ENCODE measurements at places on chromosomes 4 and X.
A peak's percentile ranks its signal among the peaks of the same experiment; 100 is the strongest.

GRCh38 chr4:107951551-107951950 is 20.2 kb downstream of the CYP2U1 start:
- DNase-seq: no peak

DNA sequence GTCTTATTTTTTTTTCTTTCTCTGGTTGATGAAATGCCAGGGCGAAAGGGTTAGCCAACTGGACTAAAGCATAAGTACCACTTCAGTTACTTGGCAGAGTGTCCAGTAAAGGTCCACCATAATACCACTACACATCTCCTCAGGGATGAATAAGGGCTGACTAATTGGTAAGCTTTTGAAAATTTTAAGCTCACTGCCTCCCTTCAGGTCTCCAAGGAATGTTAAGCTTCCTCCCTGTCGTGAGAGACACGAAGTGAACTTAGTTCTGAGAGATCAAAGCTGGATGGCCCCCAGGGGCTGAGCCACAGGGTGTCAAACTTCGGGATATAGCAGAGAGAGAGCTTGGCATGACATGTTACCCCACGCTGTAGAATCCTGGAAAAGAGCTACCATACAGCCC is 111.4 kb downstream of the VSIG4 start:
- DNase-seq: no peak

- no peak for DNase-seq
These were observed 588 bp downstream of the ART3 start for GRCh38 chr4:76074993-76075600.

DNA sequence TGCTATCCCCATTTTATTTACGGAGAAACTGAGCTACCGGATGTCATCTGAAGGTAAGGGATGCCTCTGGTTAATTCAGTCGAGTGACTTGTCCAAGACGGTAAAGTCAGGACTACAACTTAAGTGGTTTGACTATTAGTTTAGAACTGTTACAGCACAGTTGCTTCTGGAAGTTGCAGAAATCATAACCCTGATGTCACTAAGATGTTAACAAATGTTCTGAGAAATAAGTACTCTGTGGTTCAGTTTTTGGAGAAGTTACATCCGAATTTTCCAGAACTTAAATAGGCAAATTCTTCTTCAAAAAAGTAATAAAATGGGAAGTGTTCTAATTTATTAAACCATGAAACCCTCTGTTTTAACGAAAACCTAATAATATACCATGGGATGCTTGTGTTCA is 3.1 kb downstream of the PPA2 start:
- DNase-seq: no peak

- DNase-seq: no peak
These were observed 15.4 kb downstream of the PLK4 start for GRCh38 chr4:127896069-127896468.

- DNase-seq: no peak
These were observed 163.0 kb downstream of the FAM13A start for GRCh38 chr4:88893961-88894360.

DNA sequence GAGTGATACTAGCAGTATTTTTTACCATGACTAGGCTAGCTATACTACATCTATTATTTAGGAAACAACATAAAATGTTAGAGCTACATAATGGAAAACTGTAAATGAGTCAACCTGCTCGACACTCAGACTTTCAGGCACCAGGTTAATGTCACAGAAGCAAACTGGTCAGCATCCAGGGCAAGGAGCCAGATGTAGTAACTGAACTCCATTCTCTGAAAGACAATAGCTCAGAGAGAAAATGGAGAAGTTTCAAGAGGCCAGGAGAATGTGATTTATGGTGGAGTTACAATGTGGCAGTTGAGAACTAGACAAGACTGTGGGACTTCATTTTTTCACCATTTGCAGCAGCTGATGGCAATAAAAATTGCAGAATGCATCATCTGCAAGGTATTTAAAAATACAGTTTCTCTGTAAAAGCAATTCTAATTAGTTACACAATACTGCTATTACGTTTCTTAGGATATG is 342.7 kb upstream of the PABPC4L start:
- DNase-seq: no peak

DNA sequence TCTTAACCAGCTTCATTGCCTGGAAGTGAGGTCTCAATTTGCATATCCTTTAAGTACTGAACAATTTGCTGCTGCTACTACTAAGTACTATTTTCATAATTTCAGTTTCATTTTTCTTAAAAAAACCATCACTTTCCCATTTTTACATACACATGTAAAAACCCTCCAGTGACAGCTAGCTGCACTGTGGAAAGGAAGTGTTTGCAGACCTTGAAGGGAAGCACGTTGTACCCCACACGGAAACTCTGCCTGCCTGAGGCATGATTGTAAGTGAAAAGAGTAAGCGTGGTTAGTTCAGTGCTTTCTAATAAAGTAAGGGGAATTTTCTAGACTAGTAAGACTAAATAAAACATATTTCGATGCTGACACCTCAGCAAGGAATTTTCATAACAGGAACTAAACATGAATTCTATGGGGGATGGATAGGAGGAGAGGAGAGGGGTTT is 103.6 kb downstream of the RAPGEF2 start:
- peak; percentile 48 for DNase-seq

DNA sequence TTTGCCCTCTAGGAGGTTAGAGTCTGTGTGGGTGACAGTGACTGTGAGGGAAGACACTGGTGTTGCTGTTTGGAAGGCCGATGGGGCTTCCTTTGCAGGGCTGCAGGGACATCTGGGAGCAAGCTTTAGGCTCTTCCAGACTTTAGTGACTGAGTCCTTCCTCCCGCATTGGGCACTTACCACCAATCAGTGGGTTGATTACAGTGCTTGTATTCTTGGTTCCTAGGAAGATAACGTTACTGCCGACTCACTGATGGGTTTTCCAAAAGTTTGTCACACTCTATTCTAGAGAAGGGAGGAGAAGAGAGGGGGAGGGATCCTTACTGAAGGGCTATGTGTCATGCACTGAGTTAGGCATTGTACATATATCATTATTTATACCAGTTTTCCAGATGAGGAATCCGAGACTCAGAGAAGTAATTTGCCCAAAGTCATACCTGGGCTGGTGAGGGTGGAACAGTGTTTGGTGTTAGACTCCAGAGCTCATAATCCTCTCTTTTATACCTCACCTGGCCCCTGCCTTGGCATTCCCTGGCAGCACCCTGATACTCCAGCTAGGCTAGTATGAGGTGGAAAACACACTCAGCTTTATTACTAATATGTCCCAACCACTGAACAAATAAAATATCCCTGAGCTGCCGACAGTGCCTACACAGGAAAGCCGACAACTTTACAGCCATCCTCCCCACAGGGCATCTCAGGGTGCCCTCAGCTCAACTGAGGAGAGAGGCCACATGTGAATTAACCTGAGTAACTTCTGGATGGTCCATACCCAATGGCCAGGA is 3.8 kb downstream of the CHST7 start:
- no peak for DNase-seq

DNA sequence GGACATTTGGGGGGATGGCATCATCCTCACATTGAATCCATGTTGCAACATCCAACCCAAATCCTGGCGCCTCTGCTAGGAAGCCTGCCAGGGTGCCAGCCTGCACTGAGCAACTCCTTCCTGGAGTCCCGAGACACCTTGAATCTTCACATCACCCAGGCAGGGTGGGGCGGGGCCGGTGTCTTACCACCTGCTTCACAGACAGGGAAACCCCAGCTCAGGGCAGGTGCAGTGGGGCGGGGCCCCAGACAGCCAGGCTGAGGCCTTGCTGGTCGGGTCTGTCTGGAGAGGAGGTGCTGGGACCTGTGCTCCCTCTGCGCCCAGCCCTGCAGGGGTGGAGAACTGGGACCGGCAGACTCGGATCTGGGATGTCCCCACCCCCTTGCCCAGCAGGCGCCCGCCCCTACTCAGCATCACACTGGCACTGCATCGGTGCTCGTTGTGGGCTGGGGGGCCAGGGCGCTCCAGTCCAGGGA is 31.5 kb upstream of the HTRA3 start:
- no peak for DNase-seq

- DNase-seq: peak; percentile 45
These were observed 5.1 kb downstream of the USP27X start for GRCh38 chrX:49884290-49884862.

DNA sequence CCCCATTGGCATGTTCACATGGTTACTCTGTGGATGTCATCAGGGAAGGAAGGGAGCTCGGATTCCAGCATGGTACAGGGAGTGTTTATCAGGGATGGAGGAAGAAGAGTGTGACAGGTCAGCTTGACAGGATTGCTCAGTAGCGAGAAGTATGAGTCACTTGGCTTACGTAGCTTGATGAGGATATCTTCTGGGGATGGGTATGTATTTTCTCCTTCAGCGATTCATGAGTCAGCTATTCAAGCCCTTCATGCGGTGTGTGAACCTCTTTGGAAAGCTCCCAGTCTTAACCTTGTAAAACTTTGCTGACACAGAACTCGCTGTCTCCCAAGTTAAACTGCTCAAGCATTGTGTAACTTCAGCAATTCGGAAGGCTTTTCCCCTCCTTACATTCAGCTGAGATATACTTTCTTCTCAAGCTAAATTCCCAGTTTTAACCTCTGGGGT is 275.4 kb downstream of the ARHGAP10 start:
- DNase-seq: no peak

DNA sequence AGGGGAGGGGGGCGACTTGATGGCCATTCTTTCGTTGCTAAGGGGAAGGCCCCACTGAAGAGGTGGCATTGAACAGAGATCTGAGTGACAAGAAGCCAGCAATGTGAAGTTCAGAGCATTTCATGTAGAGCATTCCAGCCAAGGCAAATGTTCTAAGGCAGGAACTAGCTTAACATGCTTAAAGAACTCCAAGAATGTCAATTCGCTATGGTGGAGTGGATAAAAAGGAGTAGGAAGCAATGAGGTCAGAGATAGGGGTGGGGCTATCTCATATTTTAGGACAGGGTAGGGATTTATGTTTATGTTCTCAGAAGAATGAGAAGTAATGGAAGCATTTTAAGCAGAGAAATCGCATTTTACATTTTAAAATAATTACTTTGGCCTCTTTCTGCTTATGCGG is 130.9 kb downstream of the TTC29 start:
- DNase-seq: no peak

GRCh38 chr4:47075919-47076318 is 44.6 kb downstream of the GABRB1 start:
- no peak for DNase-seq

DNA sequence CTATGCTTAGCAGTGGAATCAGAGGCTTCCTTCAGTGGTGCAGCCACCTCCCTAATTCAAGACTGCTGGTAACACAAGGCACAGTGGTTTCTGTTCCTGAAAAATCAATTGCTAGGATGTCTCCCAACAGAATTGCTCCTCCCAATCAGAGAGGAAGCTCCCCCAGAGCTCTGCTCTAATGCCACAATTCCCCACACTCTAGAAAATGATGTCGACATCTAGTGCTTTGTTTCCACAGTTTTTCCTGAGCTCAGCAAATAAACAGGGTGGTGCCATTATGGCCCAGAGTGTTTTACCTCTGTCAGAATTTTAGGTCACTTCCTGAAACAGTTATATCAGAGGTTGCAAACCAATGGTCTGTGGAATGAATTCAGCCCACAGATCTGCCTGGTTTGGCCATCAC is 24.7 kb downstream of the TAB3 start:
- DNase-seq: no peak

GRCh38 chrX:51860679-51861078 is 32.7 kb upstream of the MAGED1 start:
- peak; percentile 5 for DNase-seq

- DNase-seq: peak; percentile 56
These were observed 160.2 kb upstream of the KLF3 start for GRCh38 chr4:38503689-38504395.

- DNase-seq: no peak
These were observed 191.8 kb upstream of the S100G start for GRCh38 chrX:16458208-16458607.

DNA sequence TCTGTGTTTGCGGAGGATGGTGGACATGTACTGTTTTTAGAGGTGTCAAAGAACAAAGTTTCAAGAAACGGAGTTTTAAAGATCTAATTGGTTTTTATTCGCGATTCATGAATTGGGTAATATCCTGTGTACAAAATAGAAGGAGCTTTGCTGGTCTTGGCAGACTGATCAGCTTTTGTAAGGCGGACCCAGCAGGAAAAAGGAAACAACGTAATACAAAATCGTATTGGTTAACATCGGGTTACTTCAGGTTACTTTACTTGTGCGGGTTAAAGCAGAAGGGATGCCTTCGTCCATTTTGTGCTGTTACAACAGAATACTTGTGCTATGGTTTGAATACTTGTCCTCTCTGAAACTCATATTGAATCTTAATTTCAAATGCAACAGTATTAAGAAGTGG is 11.4 kb upstream of the NYX start:
- no peak for DNase-seq

DNA sequence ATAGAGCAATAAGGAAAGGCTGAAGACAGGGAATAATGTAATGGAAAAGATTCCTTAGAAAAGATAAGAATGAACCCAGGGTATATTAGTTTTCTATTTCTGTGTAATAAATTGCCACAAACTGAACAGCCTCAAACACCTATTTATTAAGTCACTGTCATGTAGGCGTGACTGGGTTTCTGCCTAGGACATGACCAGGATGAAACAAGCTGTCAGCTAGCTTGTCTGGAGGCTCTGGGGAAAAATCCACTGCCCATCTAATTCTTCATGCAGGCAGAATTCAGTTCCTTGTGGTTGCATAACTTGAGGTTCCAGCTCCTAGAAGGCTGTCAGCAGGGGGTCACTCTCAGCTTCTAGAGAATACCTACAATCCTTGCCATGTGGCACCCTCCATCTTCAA is 277.7 kb downstream of the TMA16 start:
- no peak for DNase-seq

- DNase-seq: no peak
These were observed 58.0 kb upstream of the UNC5C start for GRCh38 chr4:95606739-95607138.

DNA sequence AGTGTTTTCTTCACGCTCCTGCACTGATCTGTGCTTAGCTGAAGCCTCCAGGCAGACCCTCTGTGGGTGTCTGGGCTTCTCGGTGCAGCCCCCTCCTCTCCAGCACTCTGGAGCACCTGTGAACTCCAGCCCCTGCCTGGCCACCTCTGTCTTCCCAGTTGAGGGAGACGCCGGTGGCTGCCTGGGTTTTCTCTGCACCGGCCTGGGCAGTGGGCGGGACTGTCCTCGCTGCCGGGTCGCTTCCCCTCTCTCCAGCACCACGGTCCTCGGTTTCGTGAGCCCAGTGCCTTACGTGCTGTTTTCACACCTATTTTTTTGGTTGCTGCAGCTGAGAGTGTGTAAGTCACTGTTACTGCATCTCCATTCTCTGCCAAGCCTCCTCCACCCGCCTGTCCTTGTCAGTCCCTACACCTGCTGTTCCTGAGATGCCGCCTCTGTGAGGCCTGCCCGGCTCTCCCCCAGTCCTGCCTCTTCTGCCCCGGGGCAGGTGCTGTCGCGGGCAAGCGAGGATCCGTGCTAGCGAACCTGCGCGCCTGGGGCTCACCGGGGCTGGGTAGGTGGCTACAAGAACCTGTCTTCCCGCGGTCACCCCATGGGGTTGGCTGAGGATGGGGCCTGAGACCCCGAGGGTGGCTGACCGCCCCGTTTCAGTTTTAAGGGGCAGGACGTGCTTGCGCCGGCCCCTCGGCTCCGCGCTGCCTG is 2.4 kb upstream of the FGFRL1 start:
- DNase-seq: no peak

DNA sequence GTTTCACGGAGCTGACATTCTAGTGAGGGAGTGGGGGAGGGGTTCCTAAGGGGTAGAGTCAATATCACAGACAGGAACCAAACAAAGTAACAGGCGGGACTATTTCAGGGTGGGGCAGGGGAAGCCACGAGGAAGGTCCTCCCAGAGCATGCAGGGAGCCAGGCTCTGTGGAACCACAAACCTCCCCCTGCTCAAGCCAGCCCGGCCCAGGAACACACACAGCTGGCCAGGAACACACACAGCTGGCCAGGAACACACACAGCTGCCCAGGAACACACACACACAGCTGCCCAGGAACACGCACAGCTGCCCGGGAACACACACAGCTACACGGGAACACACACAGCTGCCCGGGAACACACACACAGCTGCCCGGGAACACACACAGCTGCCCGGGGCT is 24.8 kb downstream of the EVC2 start:
- no peak for DNase-seq

All from GM13976 (cell line).